ENCODE measurements at places on chromosomes 12 and 14.

DNA sequence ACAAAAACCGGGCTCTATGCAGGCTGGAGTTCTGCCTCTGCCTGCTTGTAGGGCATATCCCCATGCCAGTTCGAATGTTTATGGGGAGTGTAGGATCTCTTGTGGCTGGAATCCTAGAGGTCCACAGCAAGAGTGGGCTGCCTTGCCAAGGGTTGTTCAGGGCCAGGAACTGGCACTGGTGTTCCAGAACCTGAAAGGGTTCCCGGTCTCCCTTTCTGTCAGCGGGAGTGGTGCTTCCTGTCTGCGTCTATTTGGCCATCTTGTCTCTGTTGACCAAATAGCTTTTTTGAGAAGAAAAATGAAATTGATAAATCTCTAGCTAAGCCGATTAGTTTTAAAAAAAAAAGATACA lies 17.8 kb downstream of the OLR1 start:
- DNase-seq, result no peak

DNA sequence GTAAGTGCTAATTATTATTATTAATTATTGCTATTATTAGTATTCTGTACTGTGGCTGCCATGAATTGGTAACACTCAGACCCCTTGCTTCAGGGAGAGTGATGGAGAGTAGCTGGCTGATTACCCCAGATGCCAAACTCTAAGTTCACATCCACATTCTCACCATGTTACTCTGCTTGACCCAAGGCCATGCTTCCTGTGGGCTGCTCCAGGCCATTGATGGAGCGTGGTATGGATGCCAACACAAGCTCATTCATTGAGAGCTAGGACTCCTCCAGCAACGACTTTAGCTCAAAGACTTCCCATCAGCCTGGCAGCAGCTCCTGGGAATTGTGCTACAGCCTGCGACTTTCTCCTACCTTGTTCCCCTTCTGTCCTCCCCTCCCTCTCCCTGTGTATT lies 233.4 kb downstream of the MSRB3 start:
- DNase-seq, result no peak

GRCh38 chr12:61991661-61992060 lies 268.5 kb upstream of the USP15 start:
- no peak for DNase-seq

DNA sequence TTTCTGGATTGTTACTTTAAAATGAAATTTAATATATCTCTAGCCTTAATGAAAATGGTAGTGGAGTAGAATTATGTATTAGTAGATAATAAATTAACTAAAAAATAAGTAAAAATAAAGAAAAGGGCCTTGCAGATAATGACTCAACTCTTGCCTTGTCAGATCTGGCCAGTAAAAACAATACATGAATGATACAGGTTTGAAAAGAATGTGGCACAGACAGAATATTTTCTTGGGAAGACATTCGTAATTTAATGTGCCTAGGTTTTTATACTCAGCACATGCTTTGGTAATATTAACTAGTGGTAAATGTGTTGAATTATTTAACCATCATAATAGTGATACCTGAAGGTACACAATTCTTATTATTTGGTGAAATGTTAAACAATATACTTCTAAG lies 28.3 kb downstream of the ATF7IP start:
- no peak for DNase-seq

DNA sequence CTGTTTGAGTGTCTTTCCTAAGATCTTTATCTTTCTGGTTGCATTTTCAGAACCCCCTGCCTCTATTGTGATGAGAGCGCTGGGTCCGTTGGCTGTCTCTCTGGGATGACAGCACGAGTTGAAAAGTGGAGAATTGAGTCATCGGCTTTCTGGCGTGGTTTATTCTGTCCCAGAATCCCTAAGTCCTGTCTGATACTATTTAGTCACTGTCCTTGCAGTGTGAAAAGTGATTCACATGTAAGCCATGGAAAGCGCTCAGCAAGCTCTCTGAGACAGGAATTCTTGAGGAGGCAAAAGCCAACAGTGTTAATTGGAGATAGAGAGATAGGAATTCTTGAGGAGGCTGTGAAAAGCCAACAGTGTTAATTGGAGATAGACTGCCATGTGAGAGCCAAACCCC lies 121.7 kb downstream of the CHST11 start:
- DNase-seq, result no peak

GRCh38 chr12:104702565-104703139 lies 245.9 kb downstream of the CHST11 start:
- DNase-seq, result peak; percentile 82

GRCh38 chr12:82971584-82971983 lies 284.9 kb downstream of the TMTC2 start:
- no peak for DNase-seq
